ENCODE measurements at places on chromosomes 12 and 14. TPM values are rescaled to one million over a fixed set of nuclear protein-coding genes. Genes with fewer than 3 reads are reported as not detected.
A peak's percentile ranks its signal among the peaks of the same experiment; 100 is the strongest.

- DNase-seq, result no peak
Observed at GRCh38 chr14:92750994-92751400, 2.6 kb upstream of the LGMN start.

DNA sequence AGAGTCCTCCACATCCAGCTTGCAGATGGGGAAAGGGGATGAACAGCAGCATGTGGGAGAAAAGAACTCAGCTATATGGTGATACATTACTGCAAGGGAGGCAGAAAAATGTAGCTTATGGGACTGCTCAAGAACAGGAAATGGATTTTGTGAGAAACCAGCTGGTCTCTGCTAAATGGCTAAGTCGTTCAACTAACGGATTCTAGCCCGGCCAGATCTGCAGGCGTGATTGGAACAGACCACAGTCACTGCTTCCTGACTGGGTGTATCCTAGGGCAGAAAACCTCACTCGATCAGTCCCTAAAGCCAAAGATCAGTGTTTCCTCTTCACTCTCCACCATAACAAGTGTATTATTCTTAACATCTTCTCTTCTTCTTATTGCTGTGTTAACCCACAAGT lies 8.1 kb upstream of the PTGDR start:
- no peak for DNase-seq

- no peak for DNase-seq
Observed at GRCh38 chr12:94615260-94616181, 34.8 kb downstream of the TMCC3 start.

DNA sequence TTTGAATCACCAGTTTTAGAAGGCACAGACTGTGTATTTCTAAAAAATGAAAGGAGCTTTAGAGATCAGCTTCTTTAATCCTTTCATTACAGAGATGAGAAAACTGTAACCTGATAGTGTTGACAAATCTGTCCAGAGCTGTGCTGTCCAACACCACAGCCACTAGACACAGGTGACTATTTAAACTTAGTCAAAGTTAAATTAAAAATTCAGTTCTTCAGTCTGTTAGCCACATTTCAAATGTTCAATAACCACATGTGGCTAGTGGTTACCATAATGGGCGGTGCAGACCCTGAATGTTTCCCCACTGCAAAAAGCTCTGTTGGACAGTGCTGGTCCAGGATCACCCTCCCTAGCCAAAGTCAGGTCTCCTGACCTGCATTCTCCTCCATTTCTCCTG lies 21.6 kb downstream of the DAD1 start:
- no peak for DNase-seq

DNA sequence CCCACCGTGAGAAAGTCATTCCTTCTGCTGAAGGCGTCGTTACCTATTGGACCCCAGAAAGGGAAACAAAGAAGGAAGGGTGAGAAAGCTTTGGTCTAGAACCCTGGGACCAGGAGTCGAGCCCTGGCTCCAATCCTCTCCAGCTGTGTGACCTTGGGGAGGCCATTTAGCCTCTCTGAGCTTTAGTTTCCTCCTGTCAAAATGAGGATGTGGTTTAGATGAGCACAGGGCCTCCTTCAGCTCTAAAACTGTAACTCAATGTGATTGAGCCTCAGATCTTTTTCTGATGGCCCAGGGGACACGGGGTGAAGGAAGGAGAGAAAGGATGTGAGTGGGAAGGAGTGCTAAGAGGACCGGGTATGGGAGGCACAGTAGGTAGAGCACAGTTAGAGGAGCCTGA lies 7.7 kb downstream of the JDP2 start:
- DNase-seq, result no peak

- no peak for DNase-seq
Observed at GRCh38 chr12:87690236-87690810, 338.9 kb downstream of the C12orf50 start.

GRCh38 chr14:48693793-48694192 lies 892.4 kb downstream of the RPS29 start:
- no peak for DNase-seq

DNA sequence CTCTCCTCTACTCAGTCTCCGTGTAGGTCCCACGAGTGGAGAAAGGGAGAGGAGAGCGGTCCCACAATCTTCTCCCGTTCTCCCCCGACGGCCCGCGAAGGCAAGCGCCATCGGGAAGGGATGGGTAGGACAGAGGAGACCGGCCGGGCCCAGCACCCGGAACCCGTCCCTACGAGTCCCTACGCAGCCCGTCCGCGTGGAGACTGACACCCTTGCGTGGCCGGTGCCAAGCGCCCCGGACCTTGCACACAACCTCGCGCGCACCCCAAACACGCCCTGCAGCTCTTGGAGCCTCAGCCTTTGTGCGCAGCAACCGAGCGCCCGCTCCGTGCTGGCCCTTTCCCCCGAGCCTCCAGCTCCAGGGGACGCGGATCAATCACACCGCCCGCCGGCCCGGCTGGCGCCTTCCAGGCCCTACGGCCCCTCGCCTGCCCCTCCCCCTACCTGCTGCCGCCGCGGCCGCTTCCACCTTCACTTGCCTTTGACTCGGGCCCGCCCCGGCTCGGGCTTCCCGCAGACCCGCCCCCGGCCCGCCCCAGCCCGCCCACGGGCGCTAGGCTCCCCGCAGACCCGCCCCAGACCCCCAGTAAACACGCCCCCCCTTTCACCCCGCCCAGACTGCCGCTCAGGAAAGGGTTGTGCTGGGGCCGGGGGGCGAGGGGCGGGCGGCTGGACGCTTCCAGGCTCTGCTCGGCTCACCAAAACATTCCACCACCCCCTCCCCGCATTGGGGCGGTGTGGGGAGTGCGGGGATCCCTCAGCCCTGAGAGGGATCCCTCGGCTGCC lies at the start of gene NDRG2:
Gene NDRG2, minus strand, starts transcription at position 477 of the 786 bp plus-strand sequence. CDS start 1,746 bp downstream, outside the sequence.
- peak; percentile 84 for DNase-seq

Gene IL31
- not detected for total RNA-seq

Gene KRT71
- not detected for total RNA-seq

Gene DPY19L2
- total RNA-seq, result 8.2 TPM
